ENCODE measurements at places on chromosomes 1 and 21.
A peak's percentile ranks its signal among the peaks of the same experiment; 100 is the strongest.

GRCh38 chr1:199399996-199400724 lies 627.4 kb upstream of the NR5A2 start:
- peak; percentile 15 for DNase-seq

DNA sequence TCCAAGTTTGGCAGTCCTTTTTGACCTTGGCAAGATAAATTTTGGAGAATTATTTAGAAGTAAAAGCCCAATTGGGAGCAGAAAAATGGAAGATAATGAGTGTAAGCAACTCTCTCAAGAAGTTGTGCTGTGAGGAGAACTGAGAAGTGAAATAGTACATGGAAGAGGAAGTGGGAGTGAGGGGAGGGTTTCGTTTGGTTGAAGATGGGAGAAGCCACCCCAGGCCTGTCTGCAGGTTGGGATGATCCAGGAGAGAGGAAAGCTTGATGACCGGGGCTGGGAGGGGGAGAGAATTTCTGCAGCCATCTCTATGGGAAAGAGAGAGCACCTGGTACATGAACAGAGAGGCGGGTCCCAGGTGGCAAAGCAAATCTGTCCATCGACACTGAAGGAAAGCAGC lies 8.6 kb upstream of the RCAN1 start:
- DNase-seq, result no peak

GRCh38 chr1:183783342-183783741 lies 21.6 kb upstream of the RGL1 start:
- no peak for DNase-seq

DNA sequence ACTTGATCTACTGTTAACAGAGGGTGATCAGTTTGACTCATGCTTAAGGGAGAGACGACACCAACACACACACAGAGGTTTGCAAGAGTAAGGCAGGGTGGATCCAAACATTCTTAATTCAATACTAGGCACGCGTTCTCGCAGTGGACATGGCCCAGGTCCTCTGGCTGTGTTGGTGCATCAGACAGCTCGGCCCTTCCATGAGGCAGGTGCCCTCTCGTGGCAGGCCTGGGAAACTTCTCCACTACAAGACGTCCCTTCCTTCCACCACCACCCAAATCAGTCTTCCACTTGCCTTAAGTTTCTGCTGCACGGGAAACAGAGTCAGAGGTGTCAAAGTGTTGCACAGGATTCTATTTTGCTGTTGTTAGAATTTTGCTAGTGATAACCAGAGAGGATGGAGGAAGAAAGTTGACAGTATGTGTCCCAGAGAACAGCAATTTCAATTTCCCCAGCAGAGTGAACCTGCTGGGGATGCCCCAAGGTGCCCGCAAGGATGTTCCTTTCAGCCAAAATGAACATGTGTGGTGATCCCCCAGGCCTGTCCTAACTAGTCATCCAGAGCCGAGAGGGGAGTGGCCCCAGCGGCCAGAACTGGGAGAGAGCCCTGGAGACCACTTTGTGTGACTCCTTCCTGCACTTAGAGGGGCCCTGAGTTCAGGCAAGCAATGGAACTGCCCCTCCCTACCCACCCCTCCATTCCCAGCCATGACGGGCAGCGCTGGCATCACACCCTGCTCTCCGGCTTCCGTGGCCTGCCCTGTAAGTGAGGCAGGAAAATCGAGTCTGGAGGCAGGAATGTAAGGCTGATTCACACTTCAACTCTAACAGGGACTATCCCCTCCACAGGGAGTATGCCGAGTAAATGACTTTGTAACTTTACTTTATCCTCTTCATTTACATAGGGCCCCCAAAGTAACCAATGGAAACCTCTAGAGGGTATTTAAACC lies 34.8 kb downstream of the MX1 start:
- DNase-seq, result peak; percentile 83

DNA sequence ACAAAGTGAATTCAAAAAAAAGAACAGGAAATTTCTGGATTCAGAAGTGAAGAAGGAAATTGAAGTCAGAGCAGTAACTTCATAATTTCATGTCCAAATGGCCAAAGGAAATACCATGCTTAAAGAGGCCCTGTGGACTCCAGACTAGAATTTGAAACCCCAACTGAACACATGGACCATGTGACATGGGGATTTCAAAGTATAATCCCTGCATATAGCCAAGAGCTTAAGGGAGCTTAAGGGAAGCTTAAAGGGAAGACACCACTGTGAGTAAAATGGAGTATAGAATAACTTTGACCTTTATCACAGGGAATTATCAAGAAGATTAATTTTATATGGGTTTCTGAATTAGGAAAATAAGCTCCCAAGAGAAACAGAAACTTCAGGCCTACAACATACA lies 241.8 kb upstream of the POGK start:
- DNase-seq, result no peak

GRCh38 chr1:116257341-116257767 lies 115.7 kb upstream of the ATP1A1 start:
- no peak for DNase-seq

GRCh38 chr1:231383159-231383860 lies 38.8 kb downstream of the EGLN1 start:
- DNase-seq, result no peak

GRCh38 chr1:221228594-221228993 lies 349.4 kb downstream of the HLX start:
- no peak for DNase-seq

DNA sequence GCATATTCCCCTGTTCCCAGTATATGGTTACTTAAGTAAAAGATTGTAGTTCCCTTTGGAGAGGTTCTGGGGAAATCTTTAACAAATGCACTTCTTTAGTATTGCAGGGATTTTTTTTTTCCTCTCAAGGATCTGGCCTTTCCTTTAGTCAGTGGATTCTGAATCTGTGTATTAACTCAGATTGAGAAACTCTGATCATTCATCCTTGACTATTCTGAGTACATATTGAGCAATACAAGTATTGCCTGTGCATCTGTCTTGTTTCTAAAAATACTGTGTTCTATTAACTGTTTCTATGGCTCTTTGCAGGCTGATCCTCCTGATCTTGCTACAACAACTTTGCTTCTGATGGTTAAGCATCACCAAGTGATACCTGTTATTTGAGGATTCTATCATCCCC lies 67.8 kb upstream of the FGGY start:
- no peak for DNase-seq

DNA sequence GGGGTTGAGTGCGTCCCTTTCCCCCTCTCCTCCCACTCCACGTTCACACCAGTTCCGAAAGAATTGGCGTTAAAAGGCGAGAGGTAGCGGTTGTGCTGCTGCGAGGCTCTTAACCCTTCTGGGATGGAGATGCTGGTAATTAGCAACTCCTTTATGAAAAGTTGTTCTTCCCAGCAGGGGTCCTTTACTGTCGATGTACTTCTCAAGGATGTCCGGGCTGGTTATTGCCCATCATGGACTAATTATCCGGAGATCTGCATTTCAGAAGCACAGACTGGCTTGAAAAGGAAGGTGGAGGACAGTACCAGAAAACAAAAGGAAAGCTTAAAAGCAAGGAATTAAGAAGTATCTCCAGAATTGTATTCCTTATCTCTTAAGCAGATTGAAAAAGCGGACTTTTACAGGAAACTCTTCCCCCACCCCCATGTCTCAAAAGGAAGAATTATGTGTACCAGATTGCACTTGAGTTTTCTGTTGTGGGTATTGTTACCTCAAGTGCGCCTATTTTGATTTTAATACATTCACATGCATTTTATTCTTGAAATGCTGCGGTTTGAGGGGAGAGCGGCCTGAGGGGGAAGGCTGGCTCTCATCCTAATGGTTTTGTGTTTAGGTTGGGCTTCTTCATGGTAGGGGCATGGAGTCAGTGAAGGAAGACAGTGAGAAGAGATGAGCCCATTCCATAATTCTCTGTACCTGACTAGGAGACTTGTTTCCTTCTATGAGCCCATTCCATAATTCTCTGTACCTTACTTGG lies 1.5 kb downstream of the AK4 start:
- DNase-seq, result no peak

DNA sequence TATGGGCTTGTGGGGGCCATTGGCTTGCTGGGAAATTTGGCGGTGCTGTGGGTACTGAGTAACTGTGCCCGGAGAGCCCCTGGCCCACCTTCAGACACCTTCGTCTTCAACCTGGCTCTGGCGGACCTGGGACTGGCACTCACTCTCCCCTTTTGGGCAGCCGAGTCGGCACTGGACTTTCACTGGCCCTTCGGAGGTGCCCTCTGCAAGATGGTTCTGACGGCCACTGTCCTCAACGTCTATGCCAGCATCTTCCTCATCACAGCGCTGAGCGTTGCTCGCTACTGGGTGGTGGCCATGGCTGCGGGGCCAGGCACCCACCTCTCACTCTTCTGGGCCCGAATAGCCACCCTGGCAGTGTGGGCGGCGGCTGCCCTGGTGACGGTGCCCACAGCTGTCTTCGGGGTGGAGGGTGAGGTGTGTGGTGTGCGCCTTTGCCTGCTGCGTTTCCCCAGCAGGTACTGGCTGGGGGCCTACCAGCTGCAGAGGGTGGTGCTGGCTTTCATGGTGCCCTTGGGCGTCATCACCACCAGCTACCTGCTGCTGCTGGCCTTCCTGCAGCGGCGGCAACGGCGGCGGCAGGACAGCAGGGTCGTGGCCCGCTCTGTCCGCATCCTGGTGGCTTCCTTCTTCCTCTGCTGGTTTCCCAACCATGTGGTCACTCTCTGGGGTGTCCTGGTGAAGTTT lies 550 bp downstream of the RXFP4 start:
- DNase-seq, result no peak

DNA sequence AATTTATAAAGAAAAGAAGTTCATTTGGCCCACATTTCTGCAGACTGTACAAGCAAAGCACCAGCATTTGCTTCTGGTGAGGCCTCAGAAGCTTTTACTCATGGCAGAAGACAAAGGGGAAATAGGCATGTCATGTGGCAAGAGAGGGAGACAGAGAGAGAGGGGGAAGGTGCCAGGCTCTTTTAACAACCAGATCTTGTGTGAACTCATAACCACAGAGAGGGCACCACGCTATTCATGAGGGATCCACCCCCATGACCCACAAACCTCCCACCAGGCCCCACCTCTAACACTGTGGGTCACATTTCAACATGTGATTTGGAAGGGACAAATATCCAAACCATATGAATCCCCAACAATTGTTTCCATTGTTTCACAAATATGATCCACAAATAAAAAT lies 467.9 kb downstream of the SIPA1L2 start:
- DNase-seq, result no peak

DNA sequence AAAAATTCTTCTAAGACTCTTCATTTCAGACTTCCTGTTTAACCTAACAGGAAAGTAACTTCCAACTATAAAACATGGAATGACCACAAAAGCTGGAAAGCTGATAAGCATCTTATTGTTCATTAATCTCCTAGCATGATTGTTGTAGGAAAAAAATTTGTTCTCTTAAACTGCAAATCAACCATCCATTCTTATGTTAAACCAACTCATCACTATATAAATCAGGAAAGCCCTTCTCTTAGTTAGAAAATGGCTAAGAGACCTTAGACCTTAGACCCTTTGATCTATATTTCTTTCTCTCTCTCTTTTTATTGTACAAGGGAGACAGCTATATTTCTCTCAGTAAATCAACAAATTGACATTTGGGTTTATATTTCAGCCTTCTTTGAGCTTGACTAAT lies 101.4 kb downstream of the UBE2U start:
- no peak for DNase-seq

DNA sequence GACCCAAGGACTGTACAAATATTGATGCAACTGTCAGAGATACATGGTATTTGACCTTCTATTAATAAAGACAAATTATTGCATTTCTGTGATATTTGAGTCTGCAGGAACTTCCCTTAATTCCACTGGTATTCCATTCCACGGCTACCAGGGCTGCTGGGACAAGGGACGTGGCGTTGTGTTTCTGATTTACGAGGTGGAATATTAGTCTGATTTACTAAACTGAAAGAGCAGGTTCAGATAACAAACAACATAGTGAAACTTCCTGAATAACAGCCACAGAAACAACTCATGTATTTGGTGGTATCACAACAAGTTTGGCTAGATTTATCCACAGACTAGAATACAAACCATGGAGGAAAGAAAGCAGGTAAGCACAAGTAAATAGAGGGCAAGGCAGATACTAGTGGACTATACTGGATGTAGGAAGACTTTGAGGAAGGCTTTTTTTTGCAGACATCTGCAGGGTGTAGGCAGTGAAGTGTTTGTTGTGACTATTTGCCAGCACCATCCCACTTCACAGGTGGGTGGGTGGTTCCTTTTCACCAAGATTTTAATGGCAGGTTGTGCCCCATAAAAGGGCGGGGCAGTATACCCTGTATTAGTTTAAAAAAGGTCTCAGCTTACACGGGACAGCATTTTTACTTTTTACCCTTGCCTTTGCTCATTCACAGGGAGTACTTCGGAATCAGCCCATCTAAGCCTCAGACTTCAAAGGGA lies 100.4 kb downstream of the FGGY start:
- no peak for DNase-seq

DNA sequence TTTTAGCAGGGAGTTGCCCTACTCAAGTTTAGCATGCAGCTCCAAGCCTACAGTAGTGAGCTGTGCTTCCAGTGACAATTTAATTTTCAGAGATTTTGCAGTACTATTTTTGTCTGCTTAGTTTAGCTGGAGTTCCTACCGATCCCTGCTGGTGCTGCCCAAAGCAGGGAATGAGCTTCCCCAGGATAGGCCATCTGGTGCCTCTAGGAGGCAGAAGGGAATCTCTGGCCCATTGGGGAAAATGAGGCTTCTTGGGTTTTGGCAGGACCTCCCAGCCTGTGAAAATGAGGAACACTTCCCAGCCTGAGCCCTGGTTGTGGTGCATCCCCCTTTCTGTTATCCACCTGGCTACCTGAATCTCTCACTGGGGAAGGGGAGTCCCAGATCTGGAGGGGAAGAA lies 149.2 kb downstream of the RASAL2 start:
- DNase-seq, result no peak

GRCh38 chr1:21188235-21188634 lies 11.5 kb upstream of the EIF4G3 start:
- DNase-seq, result no peak

DNA sequence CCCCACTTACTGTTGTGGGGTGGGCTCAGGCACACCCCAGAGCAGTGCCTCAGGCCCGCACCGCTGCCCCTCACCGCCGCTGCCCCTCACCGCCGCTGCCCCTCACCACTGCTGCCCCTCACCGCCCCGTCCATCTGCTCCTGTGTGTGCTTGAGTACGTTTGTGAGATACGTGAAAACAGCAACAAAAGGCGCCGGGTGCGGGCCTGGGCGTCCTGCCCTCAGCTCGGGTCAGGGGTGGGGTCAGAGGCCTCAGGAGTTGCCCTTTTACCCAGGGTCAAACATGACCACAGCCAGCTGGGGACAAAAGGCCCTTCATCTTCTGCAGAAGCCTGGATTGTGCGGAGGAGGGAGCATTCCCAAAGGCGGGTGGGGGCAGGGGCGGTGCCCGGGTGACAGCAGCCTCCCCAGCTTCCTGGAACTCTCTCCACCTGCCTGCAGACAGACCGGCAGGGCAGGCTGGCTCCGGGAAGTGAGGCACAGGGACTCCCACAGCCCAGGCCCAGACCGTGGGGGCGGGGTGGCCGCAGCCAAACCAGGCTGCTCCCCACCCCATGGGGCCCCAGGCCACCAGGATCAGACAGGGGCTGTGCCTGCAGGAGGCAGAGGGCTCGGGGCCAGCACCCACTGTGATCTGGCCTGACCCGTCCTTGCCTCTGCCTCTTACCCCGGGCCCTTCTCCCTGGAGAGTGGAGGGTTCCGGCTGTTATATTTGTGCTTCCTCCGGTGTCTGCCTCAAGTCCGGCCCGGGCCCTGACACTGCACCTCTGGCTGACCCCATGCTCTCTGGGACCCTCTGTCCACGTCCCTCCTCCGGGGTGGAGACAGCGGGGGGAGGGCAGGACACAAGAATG lies 2.3 kb upstream of the VWA1 start:
- DNase-seq, result peak; percentile 42

GRCh38 chr1:38800720-38801671 lies 58.6 kb downstream of the RRAGC start:
- DNase-seq, result no peak

All from GM13976 (cell line).